ENCODE measurements at places on chromosomes 2 and 18. TPM values are rescaled to one million over a fixed set of nuclear protein-coding genes. Genes with fewer than 3 reads are reported as not detected.

CNGA3 gene
- 6.0 TPM for total RNA-seq

RAPGEF4 gene
- 60.7 TPM for total RNA-seq

ANKRD30BL gene
- 21.7 TPM for total RNA-seq

RBM44 gene
- total RNA-seq = 2.8 TPM

LRRTM4 gene
- 70.6 TPM for total RNA-seq
